ENCODE measurements at places on chromosomes 3 and 15. TPM values are rescaled to one million over a fixed set of nuclear protein-coding genes. Genes with fewer than 3 reads are reported as not detected.
A peak's percentile ranks its signal among the peaks of the same experiment; 100 is the strongest.

The STAB1 gene
- total RNA-seq, result 1.7 TPM

GRCh38 chr15:92968926-92969651, 69.0 kb downstream of the CHD2 start:
- DNase-seq, result no peak

GRCh38 chr15:93244696-93245660, 156.0 kb upstream of the RGMA start:
- no peak for DNase-seq

GRCh38 chr15:62482785-62483429, 317.8 kb upstream of the C2CD4B start:
- DNase-seq, result no peak

DNA sequence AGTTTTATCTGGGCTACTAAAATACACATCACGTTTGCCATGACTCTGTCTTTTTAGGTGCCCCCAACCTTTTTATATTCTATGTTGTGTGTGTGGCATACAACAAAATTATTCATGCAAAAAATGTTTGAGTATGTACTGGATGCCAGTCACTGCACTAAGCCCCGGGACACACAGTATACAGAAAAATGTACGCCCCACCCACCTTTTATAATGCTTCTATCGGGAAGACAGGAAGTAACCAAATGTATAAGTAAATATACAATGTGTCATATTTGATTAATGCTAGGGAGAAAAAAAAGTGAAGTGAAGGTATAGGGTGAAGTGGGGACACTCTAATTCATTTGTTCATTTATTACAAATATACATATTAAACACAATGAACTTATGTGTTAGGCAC, 503.4 kb upstream of the MDFIC2 start:
- DNase-seq, result no peak

- DNase-seq, result no peak
Observed at GRCh38 chr3:59341459-59341858, 291.6 kb upstream of the CFAP20DC start.

DNA sequence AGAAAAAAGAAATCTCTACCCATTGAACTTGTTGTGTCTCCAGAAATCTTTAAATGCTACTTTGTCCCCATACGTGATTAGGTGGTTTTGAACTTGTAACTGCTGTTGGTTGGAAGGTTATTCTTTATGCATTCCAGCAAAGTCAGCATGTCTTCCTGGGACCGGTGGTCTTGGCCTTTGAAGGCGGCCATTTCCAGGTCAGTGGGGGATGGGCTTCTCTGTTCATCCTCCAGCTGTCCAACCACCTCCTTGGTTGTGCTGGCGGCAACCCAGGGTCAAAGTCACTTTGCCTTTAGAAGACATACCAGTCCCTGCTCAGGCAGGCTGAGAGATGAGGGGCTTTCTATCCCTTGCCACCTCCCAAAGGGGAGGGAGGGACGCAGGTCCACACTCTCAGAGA, 37.9 kb upstream of the ARL8B start:
- no peak for DNase-seq

- no peak for DNase-seq
Observed at GRCh38 chr3:171417813-171418212, 42.4 kb downstream of the TNIK start.

DNA sequence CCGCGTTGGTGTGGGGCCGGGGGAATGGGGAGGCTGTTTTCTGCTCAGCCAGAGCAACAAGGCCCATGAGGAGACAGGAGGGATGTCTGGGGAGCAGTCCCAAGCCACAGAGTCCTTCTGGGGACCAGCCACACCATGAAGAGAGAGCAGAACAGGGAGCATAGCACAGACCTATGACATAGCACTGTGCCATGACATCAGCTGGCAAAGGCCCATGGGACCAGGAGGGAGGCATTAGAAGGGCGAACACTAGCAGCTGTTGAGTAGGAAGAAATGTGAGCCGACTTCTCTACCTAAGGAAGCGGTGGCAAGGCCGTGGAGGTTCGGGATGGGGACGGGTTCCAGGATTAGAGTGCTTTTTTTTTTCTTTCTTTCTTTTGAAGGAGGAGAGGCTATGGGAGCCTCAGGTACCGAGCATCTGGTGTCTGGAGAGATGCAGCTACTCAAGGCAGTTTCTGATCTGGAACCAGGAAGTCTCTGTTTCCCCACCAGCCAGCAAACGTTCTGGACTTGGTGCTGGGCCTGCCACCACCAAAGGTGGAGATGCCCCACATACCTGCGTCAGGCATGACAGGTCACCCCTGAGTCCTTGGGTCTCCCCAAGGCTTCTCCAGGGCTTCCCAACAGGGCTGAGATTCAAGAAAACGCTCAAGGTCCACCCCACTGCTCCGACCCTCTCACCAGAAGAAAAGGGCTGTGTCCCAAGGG, 77.3 kb upstream of the CGNL1 start:
- no peak for DNase-seq

- peak; percentile 11 for DNase-seq
Observed at GRCh38 chr3:8663177-8664061, 18.8 kb upstream of the SSUH2 start.

DNA sequence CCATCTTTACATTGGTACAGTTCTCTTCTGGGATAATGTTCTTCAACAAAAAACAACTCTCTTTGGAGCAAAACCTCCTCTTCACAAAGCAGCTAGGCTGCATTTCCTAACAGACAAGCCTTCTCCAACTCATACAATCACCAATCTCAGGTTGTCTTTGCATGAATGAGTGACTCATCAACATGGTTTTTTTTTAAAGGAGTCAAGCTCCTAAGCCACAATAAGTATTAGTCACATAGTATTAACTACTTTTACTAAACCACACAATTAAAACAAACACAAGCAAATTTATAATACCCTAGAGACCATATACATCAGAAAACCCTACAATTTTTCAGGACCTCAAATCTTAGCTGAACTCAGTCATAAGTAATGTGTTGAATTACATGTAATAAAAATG, 137.4 kb downstream of the TBC1D5 start:
- no peak for DNase-seq

The ISLR gene
- total RNA-seq, result not detected

The ANKRD34C gene
- total RNA-seq, result not detected

The FANCD2OS gene
- total RNA-seq, result not detected

DNA sequence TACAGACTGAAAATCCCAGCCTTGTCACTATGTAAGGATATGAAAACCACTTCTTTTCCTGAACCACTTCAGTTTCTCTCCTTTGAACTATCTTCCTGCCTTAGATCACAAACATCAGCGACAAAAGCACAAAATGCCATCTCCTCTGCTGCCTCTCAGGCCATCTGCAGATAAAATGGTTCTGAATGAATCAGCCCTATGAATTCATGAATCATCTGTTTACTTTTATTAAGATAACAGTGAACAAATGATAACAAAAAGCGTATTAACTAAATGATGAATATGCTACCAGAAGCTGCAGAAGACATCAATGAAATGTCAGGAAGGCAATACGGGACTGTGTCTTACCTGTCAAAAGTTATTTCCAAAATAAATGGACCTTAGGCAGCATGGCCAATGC, 928.1 kb downstream of the ROBO1 start:
- DNase-seq, result no peak

The CLDN11 gene
- total RNA-seq, result not detected

DNA sequence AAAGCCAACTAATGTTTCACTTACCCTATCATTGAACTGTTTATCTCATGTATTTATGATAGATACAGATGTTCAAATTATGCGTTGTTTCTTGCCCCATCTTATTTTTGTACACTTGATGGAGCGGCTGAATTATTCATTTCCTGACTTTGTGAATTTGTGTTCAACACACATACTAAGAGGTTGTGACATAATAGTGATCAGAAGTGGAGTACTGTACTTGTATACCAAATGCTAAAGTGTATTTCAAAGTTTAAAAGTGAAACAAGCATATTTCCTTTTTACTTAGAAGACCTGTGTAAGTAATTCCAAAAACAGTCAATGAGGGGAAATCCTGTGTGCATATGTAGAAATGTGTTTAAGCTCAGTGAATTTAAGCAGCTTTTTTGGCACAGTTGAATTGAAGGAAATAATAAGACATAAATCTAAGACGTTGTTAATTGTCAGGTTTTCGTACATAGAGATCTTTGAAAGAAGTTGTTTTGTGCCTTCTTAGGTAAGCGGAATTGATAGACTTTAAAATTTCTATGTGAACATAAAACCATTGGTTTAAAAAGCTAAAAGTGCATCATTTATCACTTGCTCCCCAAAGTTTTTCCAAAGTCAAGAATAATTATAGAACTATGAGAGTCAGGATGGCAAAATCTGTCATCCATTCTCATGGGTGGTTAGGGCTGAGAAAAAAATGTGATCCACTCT, 1.9 kb downstream of the NFKBIZ start:
- no peak for DNase-seq

The GHRL gene
- total RNA-seq, result 0.73 TPM

DNA sequence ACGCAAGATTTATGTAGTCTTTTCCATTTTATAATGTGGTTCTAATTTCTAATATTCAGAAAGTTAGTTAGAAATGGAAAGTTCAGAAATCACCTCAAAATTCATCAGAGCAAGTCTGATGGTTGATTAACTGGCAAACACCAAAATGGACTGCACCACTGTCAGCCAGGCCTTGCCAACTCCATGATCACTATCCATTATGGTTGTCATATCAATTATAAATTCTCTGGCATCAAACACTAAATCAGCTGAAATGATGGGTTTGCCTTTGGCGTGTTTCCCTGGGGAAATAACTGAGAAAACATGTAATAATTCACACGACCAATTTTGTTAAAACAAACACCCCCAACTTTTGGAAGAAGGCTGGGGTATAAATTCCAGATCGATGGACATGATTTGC, 219.4 kb downstream of the CDIN1 start:
- DNase-seq, result no peak

GRCh38 chr3:193378706-193379105, at the start of gene ATP13A5:
TSS of gene ATP13A5 (minus strand) at chr3:193378753. CDS start at chr3:193378725, 28 bp downstream.
- DNase-seq, result no peak

The CACNA2D3 gene
- 0.08 TPM for total RNA-seq

DNA sequence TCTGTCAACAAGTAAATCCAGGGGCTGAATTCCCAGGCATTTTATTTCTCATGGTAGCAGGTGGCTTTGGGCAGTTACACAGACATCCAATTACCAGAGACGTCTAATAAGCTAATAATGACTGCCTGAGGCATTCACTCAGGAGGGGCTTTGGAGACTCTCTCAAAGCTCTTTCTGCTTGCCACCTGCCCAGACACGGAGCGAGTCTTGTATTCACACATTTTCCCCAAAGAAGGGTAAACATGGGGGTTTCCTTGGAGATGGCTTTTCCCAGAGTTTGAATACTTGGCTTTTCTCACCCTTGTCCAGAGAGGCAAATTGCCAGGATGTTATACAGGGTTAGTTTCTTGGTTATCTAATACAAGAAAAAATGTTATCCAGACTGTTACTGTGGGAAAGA, 132.6 kb downstream of the DIPK2A start:
- DNase-seq, result no peak

The GOLGA6L4 gene
- total RNA-seq, result 2.9 TPM

The CCR3 gene
- 0.37 TPM for total RNA-seq

DNA sequence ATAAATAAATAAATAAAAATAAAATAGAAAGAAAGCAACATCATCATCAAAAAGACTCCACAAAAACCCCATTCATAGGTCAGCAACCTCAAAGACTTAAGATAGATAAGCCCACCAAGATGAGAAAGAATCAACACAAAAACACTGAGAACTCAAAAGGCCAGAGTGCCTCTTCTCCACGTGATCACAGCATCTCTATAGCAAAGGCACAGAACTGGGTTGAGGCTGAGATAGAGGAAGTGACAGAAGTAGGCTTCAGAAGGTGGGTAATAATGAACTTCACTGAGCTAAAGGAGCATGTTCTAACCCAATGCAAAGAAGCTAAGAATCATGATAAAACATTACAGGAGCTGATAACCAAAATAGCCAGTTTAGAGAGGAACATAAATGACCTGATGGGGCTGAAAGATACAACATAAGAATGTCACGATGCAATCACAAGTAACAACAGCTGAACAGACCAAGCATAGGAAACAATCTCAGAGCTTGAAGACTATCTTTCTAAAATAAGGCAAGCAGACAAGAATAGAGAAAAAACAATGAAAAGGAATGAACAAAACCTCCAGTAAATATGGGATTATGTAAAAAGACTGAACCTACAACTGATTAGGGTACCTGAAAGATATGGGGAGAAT, 26.4 kb downstream of the GNB5 start:
- no peak for DNase-seq

GRCh38 chr15:39232512-39232911, 348.4 kb upstream of the THBS1 start:
- DNase-seq, result no peak

The MUSTN1 gene
- total RNA-seq, result 12.3 TPM

Data from T-helper 17 cell (primary cell).